ENCODE measurements at places on chromosomes 11 and 22.
A peak's percentile ranks its signal among the peaks of the same experiment; 100 is the strongest.

DNA sequence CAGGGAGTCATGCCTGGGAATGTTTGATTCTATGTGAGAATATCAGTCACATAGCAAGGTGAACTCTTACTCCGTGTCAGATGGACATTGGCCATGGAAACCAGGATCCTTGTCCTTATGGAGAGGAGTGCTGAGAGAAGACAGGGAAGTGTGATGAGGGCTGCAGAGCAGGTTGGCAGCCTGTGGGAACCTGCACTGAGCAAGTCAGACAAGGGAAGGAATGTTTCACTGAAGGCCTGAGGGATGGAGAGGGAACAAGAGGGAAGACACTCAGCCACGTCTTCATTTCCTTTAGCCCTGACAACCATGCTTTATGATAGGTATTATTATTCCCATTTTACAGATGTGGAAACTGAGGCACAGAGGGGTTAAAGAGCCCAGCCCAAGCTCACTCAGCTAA is 38.4 kb upstream of the HORMAD2 start:
- H3K36me3 ChIP-seq, result no peaks in the 10 kb centered on the region
- H3K27ac ChIP-seq, result no peak overlapping the region
- peaks cover 9% of the 10 kb centered on the region for H3K27me3 ChIP-seq
- peaks cover 3% of the 10 kb centered on the region for H3K4me1 ChIP-seq
- no peak for DNase-seq

- H3K27ac ChIP-seq, result no peak overlapping the region
- peaks cover 6% of the 10 kb centered on the region for H3K4me1 ChIP-seq
- no peak overlapping the region for H3K4me3 ChIP-seq
- no peaks in the 10 kb centered on the region for H3K27me3 ChIP-seq
- H3K36me3 ChIP-seq, result peaks cover 2% of the 10 kb centered on the region
These were observed 3.6 kb downstream of the CDKN1C start for GRCh38 chr11:2881981-2882375.

DNA sequence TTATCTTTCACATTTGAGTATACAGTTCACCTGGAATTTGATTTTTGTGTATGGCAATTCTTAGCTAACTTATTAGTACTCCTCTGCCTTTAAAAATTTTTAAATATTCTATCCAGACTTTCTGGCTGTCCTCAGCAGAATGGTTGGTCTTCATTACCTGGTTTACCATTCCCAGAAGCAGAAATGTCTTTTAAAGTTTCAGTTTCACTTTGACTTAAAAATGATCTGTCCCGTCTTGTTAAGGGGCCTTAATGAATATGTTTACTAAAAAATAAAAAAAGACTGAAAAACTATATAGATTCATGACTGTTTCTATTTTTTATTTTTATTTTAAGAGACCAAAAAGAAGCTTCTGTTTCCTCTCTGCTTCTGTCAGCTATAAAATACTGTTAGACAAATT is 70.5 kb upstream of the TNRC6B start:
- peaks cover 81% of the 10 kb centered on the region for H3K4me1 ChIP-seq
- no peak for DNase-seq
- no peaks in the 10 kb centered on the region for H3K27me3 ChIP-seq
- H3K4me3 ChIP-seq, result peak overlapping the region; percentile 85
- H3K27ac ChIP-seq, result peak overlapping the region; percentile 71

DNA sequence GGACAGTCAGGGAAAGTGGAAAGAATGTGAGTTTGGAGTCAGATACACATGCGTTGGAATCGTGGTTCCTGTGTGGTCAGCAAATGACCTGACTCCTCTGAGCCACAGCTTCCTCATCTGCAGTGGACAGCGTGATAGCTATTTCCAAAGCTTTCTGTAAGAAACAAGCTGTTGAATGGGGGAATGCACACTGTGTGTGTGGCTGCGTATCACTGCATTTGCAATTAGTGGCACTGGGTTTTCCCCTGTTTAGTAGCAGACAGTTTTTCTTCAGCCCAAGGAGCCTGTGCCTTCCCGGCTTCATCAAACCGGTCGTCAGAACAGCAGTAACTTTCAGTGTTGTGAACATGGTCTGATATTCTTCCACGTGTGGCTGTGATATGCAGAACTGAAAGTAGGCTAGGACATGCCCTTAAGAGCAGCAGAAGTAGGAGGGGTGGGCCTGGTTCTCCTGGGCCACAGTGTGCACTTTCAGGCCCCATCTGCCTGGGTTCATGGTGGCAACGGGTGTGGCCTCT is 121.5 kb downstream of the RRAS2 start:
- DNase-seq, result no peak
- H3K36me3 ChIP-seq, result no peaks in the 10 kb centered on the region

- H3K27me3 ChIP-seq, result no peaks in the 10 kb centered on the region
- DNase-seq, result no peak
- H3K36me3 ChIP-seq, result peaks cover 29% of the 10 kb centered on the region
- no peak overlapping the region for H3K4me3 ChIP-seq
These were observed 45.8 kb downstream of the PPFIBP2 start for GRCh38 chr11:7559398-7560283.

DNA sequence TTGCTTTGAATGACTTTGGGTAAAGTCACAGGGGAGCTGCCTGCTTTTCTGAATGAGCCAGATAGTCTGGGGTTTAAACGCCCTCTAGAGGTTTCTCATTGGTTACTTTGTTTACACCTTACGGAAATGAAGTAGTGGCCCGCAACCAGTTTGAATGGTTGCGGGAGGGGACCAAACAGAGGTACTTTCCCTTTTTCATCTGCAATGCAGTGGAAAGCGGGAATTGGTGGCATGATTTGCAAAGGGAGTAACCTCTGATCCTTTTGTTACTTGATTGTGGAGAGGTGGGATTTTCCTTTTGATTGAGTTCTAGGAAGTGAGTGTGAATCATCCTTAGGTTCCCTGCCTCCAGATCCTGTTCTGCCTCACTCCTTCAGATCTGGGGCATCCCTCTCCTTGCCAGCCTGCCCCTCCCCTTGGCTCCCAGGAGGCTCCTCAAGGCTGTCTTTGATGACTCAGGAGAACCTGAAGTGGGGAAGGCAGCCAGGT is 15.9 kb upstream of the GLYATL1 start:
- H3K4me1 ChIP-seq, result peaks cover 6% of the 10 kb centered on the region
- DNase-seq, result no peak
- peaks cover 1% of the 10 kb centered on the region for H3K36me3 ChIP-seq
- no peak overlapping the region for H3K4me3 ChIP-seq

DNA sequence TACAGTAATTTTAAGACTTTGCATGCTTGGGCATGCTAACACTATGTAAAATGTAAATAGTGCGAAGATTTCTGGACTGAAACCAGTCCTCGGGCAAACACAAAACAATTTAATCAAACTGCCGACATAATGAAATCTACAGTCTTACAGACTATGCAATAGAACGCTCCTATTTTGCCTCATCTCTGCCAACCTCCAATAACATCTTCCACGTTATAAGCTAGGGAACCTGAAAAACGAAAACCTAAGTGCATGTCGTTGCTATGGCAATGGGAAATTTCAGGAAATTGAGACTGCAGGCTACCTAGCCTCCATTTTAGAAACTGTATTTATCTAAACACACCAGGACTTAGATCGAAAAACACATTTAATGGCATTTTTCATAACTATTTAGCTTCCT is 1.1 kb downstream of the CSTF3 start:
- peaks cover 57% of the 10 kb centered on the region for H3K4me1 ChIP-seq
- H3K36me3 ChIP-seq, result peaks cover 18% of the 10 kb centered on the region
- DNase-seq, result peak; percentile 5

- no peaks in the 10 kb centered on the region for H3K36me3 ChIP-seq
- H3K27me3 ChIP-seq, result no peaks in the 10 kb centered on the region
- H3K4me3 ChIP-seq, result no peak overlapping the region
- peaks cover 34% of the 10 kb centered on the region for H3K4me1 ChIP-seq
- no peak for DNase-seq
These were observed 5.4 kb downstream of the PI4KA start for GRCh38 chr22:20853236-20853660.
